ENCODE measurements at places on chromosomes 5 and 9. TPM values are rescaled to one million over a fixed set of nuclear protein-coding genes. Genes with fewer than 3 reads are reported as not detected.

- no peak for DNase-seq
These were observed 214.5 kb downstream of the CAAP1 start for GRCh38 chr9:26677965-26678706.

- DNase-seq: no peak
These were observed 116.2 kb downstream of the PRELID2 start for GRCh38 chr5:145718956-145719355.

GRCh38 chr5:143454936-143455516 lies 51.5 kb upstream of the NR3C1 start:
- DNase-seq: no peak

GRCh38 chr5:180253036-180253824 lies 38.7 kb downstream of the MAPK9 start:
- no peak for DNase-seq

DNA sequence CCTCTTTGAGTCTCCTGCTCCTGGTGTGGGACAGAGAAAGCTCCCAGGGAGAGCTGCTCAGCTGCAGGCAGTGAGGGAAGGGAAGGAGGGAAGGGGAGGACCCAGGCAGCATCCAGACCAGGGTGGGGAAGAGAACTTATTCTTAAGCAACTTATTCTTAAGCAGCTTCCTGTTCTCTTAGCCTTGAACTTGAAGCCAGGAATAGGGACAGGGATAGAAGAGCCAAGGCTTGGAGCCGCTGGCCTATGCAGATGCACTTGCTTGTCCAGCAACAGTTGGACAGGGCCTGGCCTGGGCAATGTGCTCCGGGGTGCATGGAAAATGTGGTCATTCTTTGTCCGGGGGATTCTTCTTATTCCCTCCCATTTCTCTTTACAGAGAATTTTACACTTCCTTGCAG lies 31.4 kb upstream of the SPTLC1 start:
- DNase-seq: no peak

- DNase-seq: no peak
These were observed 64.9 kb upstream of the TJP2 start for GRCh38 chr9:69109152-69109551.

GRCh38 chr9:126612326-126612812 lies 1.4 kb upstream of the LMX1B start:
- DNase-seq: no peak

DNA sequence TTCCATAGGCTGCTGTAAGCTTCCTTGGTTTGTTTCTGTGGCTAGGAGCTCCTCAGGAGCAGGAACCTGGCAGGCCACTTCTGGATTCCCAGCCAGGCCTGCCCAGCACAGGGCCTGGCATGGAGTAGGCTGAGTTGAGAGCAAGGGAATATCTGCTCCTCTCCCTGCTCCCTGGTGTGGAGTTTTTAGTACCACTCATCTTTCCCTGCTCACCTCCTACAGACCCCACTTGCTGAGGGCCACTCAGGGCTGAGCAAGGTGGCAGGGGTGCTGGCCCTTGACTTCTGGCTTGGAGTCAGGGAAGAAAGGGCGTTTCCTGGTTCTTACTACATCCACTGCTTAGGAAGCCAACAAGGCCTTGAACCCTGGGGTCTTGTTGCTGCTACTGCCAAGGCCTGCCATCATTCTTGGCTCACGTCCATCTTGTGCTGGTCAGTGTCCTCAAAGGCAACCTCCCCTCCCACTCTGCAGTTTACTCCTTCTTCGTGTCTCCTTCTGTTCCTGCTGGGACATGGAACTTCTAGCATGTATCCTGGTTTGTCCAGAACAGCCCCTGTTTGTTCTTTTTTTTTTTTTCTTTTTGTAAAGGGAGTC lies 54.9 kb downstream of the PSD2 start:
- DNase-seq: no peak

Gene OBP2B
- not detected for total RNA-seq

DNA sequence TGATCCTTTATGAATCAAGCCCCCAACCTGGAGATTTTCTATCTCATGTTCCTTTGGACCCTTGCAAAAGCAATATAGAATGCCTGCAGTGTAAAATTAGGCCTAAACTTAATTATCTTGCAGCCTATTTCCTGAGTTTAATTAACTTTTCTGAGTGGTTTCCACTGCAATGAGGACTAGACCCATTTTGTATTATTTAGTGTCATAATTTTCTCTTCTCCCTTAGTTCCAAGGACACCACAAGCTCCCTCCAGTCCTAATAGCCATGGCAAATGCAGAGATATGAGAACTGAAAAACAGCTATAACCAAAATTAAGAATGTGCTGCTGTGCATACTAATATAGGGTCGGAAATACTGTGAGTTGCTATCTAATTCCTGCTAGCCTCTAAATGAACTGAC lies 90.9 kb upstream of the GRAMD2B start:
- no peak for DNase-seq

DNA sequence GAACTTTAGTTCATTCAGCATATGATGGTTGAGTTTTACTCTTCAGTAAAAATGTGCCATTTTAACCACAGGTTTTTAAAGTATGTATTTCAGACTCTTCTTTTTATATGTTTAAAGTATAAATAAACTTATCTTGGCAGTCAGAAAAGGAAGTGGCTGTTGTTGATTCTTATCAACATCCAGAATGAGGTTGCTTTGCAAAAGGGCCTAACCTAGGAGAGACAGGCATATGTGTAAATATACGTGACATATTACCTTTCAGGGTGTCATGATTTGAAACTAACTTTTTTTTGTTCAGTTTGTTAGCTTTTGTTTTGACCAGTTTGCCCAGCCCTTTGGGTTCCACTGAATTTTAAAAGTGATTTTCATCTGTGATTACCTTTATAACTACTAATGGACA lies 7.4 kb downstream of the SMARCA2 start:
- DNase-seq: no peak

GRCh38 chr5:104706600-104706999 lies 1144.0 kb upstream of the NUDT12 start:
- no peak for DNase-seq

DNA sequence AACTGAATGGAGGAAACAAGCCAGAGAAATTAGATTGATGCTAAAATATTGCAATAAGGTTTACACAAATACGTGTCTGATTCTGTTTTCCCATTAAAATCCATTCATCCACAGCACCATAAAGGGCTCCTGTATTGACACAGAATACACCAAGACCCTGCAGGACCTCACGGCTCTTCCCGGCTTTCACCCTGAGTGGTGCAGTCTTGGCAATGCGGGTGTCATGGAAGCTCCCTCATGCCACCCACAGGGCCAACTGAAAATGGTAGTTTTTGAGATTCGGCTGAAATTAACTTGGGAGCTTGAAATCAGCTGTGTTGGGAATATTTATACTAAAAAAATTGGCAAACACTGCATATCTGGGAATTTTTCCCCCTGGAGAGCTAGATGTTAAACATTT lies 17.3 kb upstream of the EXOC3 start:
- no peak for DNase-seq

Gene SLC35D2
- 5.2 TPM for total RNA-seq

Gene NADK2
- 51.1 TPM for total RNA-seq

GRCh38 chr5:121630402-121630801 lies 221.3 kb upstream of the FTMT start:
- no peak for DNase-seq

- no peak for DNase-seq
These were observed 103.4 kb upstream of the RASEF start for GRCh38 chr9:83166372-83166771.

DNA sequence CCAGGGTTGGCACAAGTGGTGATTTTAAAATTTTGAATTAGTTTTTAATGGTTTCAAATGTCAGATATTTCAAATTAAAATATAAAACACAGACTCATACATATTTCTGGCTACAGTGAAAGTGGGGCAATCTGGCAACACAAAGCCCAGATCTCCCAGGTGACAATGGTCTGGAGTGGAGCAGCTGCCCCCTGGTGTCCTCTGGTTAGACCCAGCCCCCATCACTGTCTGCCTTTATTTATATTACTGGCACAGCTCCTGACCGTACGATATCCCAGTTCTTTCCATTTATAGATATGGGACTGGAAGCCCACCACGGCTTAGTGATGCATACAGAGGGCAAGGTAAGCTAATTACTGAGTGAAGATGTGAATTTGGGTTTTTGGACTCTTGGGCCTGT lies 37.3 kb downstream of the MACIR start:
- DNase-seq: no peak

GRCh38 chr5:174344335-174344734 lies 298.8 kb downstream of the NSG2 start:
- DNase-seq: no peak

GRCh38 chr5:140576776-140577201 lies 12.2 kb downstream of the SLC35A4 start:
- DNase-seq: no peak

GRCh38 chr9:112571624-112572355 lies 85.2 kb downstream of the KIAA1958 start:
- no peak for DNase-seq

Gene WDR70
- total RNA-seq: 37.9 TPM

Gene IRX1
- total RNA-seq: 16.7 TPM

GRCh38 chr5:54156577-54156976 lies 153.8 kb downstream of the ARL15 start:
- DNase-seq: no peak

Gene SPATA31D4
- total RNA-seq: not detected

DNA sequence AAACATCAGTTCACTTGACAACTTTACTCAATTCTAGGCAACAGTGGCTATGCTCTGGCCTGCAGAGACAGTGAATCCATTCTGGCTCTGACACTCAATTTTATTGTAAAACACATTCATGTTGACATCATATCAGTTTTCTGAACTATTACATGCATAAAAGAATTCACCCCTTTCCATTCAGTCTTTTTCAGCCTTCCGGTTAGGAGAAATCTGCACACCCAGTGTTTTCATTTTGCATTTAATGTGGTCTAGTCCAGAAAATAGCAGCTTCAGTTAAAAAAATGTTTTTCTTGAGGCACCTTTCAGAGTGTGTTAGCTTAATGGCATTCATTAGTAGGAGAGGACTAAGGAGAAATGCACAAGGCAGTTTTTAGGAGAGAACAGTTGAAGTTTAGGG lies 95.1 kb downstream of the PBX3 start:
- DNase-seq: no peak

Gene RFESD
- 10.7 TPM for total RNA-seq

GRCh38 chr9:110887276-110887675 lies 151.0 kb downstream of the LPAR1 start:
- DNase-seq: no peak

DNA sequence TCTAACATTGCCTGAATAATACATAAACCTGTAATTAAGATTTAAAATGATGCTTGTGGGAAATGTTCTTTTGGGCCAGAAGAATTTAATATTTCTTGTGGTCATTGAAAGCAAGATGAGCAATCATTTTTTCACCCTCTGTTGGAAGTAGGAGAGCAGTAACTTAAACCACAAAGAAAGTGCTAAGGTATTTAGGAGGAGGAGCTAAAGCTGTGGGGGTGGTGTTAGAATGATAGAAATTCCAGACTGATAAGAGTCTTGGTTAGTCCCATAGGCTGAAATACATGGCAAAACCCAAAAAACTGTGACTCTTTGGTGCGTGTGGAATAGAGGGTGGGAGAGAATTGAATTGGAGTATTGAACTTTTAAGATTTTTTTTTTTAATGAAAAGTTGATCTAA lies 247.0 kb downstream of the YTHDC2 start:
- DNase-seq: no peak

Gene SHLD3
- 4.7 TPM for total RNA-seq

Gene ZNF367
- total RNA-seq: 25.8 TPM

DNA sequence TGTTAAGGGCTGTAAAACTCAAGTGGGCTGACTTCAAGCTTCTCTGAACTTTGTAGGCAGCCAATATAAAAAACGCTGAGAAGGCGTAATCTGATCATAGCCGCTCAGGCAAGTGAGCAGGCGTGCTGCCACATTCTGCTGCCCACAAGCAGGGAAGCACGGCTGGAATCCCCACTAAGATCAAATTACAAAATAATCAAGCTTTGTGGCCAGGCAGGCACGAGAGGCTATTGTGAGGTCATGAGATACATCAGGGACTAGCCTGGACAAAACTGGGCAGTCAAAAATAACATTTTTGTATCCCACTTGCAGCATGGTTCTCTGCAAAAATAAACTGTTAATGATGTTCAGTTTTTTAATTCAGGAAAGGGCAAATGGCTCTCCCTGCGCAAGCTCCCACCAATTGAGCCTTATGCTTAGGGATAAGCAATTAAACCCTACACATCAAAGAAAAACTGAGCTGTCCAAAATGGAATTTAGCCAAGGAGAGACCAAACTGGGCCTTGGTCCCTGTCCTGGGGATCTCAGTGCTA lies 64.0 kb downstream of the POU5F2 start:
- peak; percentile 94 for DNase-seq

GRCh38 chr9:11697126-11697525 lies 996.1 kb upstream of the TYRP1 start:
- no peak for DNase-seq

DNA sequence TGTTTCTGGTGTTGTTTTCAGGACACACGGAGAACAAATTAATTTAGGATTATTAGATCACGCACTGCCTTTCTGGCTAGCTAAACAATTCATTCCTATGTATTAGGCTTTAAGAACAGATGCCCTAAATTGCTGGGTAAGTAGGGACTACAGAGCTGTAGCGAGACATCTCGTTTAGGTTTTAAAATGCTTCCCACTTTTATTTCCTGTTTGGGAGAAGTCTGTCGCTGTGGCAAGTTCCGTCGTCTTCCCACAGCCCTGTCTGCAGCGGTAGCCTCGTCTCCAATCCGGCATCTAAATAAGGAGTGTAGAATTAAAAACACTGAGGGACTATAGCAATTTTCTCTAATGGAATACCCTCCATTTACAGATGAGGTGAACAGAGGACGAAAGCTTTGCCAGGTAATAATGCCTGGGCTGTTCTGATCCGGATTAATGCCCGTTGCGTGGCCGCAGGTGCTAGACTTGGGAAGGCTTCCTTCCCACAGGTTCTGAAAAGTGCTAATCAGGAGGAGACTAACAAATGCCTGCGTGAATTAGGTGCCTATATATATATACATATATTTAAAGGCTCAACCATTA lies 1.3 kb upstream of the TRIM36 start:
- no peak for DNase-seq

DNA sequence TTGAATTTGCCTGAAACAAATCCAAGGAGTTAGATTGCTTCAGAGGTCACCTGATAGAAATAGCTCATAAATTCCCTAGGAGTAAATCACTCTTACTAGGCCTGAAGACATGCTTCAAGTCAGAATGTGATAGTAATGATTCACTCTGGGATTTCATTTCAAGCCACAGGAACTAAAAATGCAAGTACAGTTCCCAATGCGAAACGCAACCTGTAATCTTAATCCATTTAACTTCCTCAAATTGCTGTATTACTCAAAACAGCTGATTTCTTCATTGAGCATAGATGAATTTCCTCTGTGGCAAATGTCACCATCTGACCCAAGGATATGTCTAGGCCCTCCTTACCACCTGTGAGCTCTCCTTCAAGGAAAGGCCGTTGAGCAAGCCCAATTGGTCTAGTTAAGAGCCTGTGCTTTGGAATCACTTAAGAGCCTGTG lies 32.1 kb upstream of the IL6ST start:
- DNase-seq: no peak

Measured in MG63 (cell line).